ENCODE measurements at places on chromosomes 11 and 22.

DNA sequence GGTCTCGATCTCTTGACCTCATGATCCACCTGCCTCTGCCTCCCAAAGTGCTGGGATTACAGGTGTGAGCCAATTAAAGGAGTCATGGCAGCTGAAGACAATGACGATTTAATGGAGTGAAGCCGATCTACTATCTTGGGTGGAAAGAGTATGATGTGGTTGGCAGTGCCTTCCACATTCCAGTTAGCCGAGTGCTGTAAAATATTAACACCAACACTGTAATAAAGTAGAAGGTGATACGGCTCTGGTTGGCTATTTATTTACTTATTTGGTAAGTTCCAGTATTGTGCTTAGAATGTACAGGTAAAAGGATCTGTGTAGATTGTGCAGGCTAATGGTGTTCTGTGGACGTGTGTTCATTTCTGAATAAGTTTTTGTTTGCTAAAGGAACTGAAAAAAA lies 149.6 kb upstream of the MTMR2 start:
- no peak for DNase-seq

DNA sequence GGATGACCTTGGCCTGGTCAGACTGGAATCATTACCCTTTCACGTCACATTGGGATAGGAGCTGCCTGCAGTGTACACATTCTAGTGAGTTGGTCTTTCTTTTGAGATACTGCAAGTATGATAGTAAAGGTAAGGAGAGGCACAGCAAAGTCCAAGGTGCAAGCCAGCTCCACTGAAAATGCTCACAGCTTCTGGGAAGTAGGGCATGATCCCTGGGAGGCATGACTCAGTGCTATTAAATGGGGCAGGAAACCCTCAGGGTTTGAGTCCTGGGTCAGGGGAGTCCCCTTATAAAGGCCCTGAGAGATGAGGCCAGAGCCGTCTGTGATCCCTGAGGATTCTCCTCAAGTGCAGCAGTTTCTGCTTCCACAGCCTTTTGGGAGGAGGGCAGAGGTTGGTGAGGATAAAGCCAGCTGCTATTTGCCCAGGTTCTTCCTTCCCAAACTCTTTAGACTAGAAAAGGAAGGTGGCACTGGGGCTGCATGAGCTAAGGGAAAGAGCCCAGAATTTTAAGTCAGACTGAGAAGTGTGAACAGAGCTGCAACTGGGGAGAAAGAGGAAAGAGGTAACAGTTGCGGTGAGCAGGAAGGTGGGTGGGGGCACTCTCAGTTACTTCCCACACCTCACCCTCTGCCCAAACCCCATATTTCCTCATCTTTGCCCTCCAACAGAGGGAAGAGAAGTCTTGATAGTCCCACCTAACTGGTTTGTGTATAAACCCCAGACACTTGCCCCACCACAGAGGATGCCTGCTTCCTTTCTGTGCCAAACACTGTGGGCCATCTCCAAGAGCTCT lies 14.4 kb upstream of the OR52K1 start:
- no peak for DNase-seq

DNA sequence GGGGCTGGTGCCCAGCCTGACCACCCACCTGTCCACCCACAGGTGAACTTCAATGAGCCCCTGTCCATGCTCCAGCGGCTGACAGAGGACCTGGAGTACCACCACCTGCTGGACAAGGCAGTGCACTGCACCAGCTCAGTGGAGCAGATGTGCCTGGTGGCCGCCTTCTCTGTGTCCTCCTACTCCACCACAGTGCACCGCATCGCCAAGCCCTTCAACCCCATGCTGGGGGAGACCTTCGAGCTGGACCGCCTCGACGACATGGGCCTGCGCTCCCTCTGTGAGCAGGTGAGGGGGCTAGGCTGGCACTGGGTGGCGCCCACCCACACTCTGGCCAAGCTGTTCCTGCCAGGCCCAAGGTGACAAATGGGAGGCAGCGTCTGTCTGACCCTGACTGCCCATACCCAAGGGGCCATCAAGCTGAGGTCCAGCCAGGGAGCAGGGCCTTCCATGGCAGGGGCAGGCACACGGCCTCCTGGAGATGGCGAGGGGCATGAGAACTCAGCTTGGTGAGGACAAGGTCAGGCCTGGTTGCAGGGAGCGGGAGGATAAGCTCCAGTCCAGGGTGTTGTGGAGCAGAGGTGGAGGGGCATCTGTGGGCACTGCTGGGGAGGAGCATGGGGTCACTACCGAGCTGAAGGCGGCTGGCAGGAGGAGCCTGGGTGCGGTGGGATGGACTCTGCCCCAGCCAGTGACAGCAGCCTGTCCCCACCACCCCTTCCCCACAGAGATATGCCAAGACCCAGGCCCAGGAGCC lies 77.7 kb downstream of the MORC2 start:
- DNase-seq = no peak

DNA sequence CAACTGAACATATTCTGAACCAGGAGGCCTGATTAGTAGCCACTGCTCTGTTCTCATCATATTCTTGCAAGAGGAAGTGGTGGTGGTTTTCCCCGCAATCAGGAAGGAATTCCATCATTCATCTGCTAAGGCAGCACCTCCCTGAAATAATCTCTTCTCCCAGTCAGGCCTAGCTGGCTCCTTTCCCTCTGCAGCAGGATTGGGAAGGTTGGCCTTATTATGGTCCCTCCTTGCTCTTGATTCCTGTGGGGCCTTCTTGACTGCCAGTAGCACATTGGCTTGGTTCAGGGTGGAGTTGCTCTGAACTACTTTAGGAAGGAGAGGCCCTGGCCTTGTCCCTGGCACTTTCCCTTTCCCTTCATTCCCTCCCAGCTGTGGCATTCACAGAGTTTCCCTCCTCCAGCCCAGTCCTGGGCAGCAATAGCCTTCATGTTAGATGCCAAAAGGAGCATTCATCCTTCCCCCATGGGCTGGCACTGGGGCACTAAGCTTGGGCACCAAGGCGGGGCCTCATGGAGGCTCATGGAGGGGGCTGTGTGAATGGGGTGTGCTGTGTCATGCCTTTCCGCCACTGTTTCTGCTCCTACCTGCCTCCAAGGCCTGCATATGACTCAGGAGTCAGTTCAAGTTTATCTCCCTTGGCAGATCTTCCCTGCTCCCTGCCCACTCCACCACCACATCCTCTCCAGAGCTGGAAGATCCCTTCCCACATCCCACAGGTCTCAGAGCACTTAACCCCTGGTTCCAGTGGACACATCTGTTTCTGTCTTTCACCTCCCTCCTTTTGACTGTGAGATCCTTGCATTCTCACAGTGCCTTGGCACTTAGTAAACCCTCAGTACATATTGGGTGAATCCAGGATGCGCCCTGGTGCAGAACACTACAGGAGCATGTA lies 27.6 kb upstream of the CD44 start:
- peak; percentile 99 for DNase-seq

DNA sequence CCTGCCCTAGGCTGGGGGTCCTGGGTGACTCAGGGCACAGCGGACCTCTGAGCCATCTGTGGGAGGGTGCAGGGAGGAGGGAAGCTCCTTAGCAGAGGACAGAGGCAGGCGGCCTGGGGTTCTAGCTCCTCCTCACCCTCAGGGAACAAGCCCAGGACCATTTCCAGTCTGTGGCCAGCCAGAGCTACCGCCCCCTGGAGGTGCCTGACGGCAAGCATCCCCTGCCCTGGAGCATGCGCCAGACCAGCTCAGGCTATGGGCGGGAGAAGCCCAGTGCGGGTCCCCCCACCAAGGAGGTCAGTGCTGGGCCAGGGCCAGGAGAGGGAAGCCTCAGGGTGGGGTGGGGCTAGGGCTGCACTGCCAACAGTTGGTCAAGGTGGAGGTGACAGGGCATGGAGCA lies 26.0 kb upstream of the LRRC10B start:
- no peak for DNase-seq

Measured in NCI-H226 (cell line).